ENCODE measurements at places on chromosomes 4 and X.
A peak's percentile ranks its signal among the peaks of the same experiment; 100 is the strongest.

- no peak for DNase-seq
Observed at GRCh38 chr4:141705048-141705746, 68.8 kb downstream of the IL15 start.

GRCh38 chrX:74506317-74507115 lies 85.2 kb downstream of the SLC16A2 start:
- no peak for DNase-seq

DNA sequence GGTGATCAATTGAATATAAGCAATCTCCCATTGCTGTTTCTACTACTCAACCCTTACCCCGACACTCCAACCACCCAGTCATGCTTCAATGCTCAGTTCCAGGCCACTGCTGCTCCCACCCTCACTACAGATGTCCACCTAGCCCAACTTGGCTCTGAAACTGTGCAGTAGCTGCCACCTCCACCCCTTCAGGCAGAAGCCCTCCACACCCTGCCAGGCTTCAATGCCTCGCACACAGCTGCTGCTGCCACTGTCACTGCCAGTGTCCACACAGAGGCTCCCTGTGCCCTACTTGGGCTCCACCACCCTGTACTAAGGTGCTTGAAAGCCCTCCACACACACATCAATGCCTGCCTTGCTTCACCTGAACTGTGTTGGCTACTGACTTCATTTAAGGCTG lies 34.6 kb downstream of the LAMTOR3 start:
- no peak for DNase-seq

DNA sequence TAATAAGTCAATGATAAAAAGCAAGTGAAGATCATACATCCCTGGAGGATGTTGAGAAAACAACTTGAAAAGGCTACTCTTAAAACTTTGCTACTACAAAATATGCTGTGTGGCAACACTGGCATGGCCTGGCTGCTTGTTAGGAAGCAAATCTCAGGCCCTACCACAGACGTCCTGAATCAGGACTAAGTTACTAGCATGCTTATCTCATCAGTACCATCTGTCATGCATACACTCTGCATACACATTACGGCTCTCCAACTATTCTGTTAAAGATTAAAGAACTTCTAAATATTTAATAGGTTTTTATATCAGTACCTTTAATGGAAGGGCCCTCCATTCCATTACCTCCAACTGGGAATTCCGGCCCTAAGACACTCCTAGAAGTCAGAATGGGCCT lies 8.2 kb downstream of the PAPSS1 start:
- peak; percentile 52 for DNase-seq

- DNase-seq, result no peak
Observed at GRCh38 chrX:17968367-17968766, 107.3 kb upstream of the RAI2 start.

Data from renal cortical epithelial cell (primary cell).